ENCODE measurements at places on chromosomes 5 and 9.
A peak's percentile ranks its signal among the peaks of the same experiment; 100 is the strongest.

DNA sequence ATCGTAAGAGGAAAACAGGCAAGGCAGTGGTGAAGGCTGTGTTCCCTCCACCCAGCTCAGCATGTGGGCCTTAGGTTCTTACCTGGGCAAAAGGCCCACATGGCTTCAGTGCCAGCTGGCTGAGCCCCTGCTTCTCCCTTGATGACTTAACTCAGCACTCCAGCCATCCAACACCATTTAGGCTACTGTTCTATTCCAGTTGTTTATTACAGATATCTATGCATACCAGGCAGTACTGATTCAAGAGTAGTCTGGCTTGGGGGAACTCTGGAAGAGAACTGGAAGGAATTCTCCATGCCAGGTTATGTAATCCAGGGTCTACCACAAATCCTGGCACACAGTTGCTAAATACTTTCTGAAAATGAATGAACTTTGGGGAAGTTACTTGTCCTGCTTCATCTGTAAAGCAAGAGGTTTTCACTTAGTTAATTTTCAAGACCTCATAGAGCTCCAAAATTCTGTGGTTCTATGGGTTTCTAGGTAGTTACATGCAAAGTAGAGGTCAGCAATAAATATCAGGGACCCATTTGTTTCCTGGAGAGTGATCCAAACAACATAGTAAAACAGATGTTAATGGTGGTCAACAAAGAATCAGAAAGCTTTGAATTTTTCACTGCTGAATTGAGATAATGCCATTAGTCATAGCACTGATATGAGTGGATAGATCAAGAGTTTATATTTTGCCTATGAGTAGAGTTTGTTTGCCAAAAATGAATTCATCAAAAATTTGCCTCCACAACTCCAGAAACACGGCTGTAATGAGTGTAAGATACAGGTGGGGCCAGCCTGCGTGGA is 88.2 kb upstream of the OSMR start:
- DNase-seq: no peak

GRCh38 chr9:131310833-131311554 is 21.5 kb downstream of the PLPP7 start:
- peak; percentile 52 for DNase-seq

- no peak for DNase-seq
These were observed 319.9 kb downstream of the SPOCK1 start for GRCh38 chr5:137179203-137179602.

DNA sequence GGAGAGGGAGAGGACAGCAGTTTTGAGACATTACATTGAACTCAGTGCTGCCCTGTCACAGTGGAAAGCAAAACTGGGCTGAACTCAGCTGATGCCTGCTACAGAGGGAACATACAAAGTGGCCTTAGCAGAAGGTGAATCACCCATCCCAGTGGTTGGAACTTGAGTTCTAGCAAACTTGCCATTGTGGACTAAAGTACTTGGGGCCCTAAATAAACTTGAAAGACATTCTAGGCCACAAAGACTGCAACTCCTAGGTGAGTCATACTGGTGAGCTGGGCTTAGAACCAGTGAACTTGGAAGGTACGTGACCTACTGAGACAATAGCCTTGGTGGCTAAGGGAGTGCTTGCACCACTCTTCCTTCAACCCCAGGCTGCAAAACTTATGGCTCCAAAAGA is 155.7 kb upstream of the RIOK2 start:
- DNase-seq: no peak

DNA sequence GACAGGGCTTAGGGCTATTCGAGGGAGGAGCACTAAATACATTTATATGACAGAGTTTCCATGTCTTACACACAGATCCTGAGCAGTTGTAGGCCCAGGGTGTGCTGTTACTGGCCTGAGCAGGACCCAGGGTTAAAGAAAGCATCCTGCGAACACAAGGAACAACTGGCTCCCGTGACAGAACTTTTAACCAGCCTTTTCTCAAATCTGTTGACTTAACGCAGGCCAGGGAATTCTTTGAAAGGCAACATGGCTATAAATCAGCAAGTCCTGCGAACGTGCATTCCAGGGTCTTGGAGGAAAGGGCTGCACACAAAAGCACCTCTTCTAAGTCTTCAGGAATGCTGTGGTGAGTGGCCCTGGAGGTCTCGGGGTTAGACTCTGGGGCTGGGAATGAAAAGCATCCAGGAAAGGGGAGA is 45.2 kb upstream of the ANKRD55 start:
- no peak for DNase-seq

- no peak for DNase-seq
These were observed 53.6 kb downstream of the WNK2 start for GRCh38 chr9:93237540-93237939.

DNA sequence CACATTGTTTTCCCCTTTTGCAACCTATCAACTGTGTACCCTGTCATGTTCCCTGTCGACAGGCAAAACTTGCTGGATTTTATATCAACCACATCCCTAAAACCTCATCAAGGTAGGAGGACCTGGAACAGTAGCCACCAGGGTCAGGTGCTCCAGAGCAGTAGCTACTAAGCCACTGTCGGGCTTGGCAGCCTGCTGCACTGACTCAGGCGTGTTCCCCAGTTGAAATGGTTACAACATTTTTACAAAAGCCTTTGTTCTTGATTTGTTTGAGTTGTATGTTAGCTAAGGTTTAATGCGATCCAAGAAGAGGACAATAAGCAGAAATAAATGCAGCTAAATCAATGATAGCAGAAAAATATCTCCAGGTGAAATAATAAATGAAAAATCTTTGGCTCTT is 407.4 kb upstream of the TLE4 start:
- no peak for DNase-seq

DNA sequence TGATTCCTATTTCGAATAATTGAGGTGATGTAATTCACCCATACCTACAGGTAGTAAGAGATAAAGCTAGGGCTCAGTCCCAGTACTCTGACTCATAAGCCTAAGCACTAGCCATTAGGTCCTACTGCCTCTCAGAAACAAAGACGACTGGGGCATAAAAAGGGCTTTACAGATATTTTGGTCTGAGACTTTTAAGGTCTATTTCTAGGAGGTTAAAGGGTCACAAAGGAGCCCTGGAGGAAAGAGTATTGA is 69.8 kb downstream of the SGCD start:
- no peak for DNase-seq

DNA sequence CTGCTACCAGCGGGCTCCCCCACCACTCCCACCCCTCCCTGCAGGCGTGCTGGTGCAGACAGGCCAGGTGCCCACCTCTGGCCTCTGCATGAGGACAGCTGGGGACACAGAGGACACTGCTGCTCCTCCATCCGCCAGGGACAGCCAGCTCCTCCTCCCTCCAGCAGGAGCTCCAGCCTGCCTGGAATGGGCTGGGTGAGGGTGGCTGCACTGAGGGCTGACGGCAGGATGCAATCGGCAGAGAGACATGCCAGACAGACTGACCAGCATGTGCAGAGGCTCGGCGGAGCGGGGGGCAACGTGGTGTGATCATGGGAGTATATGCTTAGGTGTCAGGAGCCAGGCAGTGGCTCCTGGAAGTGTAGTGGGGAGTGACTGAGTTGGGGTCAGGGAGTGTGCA is 68.4 kb downstream of the RASGEF1C start:
- DNase-seq: no peak

DNA sequence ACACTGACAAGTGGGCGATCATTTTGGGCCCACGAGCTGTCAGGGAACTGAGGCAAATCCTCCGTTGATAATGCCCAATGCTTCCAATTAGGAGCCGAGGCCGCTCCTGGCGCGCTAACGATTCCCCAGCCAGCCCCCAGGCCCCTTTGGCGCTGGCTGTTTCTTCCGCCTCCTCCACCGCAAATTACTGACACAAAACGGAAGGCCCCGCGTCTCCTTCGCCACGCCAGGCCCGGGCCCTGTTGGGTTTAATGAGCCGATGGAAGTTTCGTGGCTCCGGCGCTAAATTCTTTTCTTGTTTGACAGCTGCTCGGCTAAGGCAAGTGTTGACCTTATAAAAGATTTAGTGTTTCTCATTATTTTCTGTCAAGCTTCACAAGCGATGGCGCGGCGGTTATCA is 25.7 kb upstream of the BARHL1 start:
- no peak for DNase-seq

DNA sequence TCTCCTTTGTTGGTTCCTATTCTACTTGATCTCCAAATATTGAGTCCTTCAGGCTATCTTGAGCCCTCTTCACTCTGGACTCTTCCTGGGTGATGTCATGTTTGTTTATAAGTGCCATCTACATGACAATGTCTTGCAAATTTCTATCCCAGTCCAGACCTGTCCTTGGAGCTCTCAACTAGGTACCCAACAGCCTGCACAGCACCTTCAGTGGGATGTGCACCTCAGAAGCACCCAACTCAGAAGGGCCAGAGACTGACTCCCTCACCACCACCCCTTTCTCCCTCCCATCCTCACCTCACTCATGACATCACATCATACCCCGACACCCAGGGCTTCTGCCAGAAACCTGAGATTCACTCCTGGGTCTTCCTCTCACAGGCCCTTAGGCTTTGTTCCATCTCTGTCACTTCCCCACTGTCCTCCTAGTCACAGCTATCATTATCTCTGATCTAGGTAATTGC is 14.4 kb downstream of the TXN start:
- DNase-seq: no peak

DNA sequence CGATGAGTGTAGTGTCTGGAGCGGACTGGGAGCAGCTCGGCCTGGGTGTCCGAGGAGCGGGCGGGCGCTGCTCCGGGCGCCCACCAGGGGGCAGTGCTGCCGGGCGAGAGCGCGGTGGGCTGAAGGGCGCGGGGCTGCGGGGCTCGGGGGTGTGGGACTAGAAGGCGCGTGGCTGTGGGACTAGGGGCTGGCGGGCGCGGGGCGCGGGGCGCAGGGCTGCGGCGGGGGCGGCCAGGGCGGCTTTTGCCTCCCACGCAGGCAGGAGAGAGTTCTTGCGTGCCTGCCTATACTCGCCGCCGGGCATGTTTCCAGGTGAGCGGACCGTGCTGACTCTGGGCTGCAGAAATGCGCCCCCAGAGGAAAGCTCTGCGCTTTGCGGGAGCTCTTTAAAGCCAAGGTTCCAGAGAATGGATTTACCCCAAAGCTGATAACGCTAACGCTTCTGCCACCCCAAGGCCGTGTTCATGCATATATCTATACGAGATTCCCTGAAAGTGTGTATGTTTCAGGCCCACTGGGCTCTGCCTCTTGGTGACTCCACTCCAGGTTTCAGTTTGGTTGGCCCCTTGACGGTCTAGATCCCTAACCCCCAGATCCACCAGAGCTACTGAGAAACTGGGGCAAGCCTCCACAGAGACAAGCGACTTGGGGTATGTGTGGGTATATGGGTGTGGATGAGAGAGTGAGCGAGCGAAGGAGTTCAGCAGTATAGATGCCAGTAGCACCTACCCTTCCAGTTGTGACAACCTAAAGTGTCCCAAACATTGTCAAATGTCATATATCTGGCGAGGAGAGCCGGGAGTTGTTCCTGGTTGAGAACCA is 56.2 kb downstream of the ACER2 start:
- peak; percentile 61 for DNase-seq

- DNase-seq: no peak
These were observed 401.6 kb downstream of the PDE4D start for GRCh38 chr5:59491945-59492344.

- DNase-seq: no peak
These were observed 1047.4 kb upstream of the C9orf72 start for GRCh38 chr9:28620661-28621060.

DNA sequence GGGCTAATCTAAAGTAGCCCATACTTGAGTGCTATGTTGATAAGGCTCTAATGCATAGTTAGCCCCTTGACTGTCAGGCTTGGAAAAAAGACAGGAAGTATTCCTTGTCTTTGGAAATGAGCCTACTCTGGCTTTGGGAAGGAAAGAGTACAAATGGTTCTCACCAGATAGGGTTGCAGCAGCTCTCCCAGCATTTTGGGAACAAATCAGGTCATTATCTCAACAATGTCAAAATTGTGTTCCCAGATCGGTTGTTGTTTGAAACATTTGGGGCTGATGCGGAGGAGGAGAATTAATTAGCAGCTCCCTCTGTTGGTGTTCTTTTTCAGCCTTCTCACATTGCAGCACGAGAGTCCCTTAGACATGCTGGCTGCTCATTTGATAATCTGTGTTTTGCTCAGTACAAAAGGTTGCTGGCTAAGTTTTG is 294.7 kb upstream of the DMRT1 start:
- DNase-seq: no peak

- DNase-seq: no peak
These were observed 2.4 kb downstream of the LCN1 start for GRCh38 chr9:135523521-135524129.

- no peak for DNase-seq
These were observed 58.1 kb upstream of the MTAP start for GRCh38 chr9:21744320-21744719.

GRCh38 chr5:67400752-67401151 is 204.2 kb upstream of the CD180 start:
- no peak for DNase-seq

- DNase-seq: no peak
These were observed 37.6 kb upstream of the HNRNPA0 start for GRCh38 chr5:137791799-137792198.

- DNase-seq: no peak
These were observed 71.5 kb upstream of the PLPP6 start for GRCh38 chr9:4590430-4591122.

DNA sequence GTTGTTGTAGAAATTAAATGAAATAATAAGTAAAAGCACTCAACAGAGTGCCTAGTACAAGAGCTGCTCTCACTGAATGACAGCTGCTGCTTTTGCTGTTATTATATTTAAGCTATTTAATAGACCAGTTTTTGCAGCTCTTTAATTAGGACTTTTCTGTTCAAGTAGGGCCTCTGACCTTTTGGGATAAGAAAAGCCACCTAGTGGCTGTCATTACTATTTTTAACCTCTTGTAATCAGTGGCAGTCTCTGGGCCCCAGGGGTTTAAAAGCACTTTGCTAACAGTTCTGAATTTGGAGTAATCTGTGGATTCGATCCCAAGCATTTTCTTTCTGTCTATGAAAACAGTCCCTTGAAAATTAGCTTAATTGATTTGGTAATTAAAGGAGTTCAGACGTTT is 121.1 kb downstream of the NUDT12 start:
- no peak for DNase-seq

- no peak for DNase-seq
These were observed 17.0 kb upstream of the MYO10 start for GRCh38 chr5:16952968-16953671.

- no peak for DNase-seq
These were observed 211.9 kb downstream of the NXNL2 start for GRCh38 chr9:88746743-88747398.

DNA sequence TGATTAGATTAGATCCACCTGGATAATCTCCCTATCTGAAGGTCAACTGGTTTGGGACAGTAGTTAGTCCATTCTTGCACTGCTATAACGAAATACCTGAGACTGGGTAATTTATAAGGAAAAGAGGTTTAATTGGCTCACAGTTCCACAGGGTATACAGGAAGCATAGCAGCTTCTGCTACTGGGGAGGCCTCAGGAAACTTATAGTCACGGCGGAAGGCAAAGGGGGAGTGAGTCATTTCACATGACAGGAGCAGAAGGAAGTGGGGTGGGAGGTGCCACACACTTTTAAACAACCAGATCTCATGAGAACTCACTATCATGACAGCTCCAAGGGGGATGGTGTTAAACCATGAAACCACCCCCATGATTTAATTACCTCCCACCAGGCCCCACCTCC is 9.9 kb downstream of the C9orf40 start:
- DNase-seq: no peak

Data from activated effector memory CD4-positive, alpha-beta T cell treated with Interleukin-2 at 50 U/mL for 16 hours (primary cell).